ENCODE measurements at places on chromosomes 11 and 22. TPM values are rescaled to one million over a fixed set of nuclear protein-coding genes. Genes with fewer than 3 reads are reported as not detected.

Gene MIAT
- total RNA-seq: 0.08 TPM

Gene FHIP1B
- total RNA-seq: 20.5 TPM

Gene TIMP3
- total RNA-seq: 47.5 TPM

Gene CNGA4
- total RNA-seq: not detected

Gene OR10D3
- not detected for total RNA-seq

Gene CDC42EP2
- 27.5 TPM for total RNA-seq

Data from hair follicular keratinocyte (primary cell).